ENCODE measurements at places on chromosomes 5 and 9. TPM values are rescaled to one million over a fixed set of nuclear protein-coding genes. Genes with fewer than 3 reads are reported as not detected.

The IL4 gene
- not detected for total RNA-seq

The MTX3 gene
- 25.7 TPM for total RNA-seq

The SVEP1 gene
- total RNA-seq: 0.44 TPM

The FGD3 gene
- 1.9 TPM for total RNA-seq

The AJM1 gene
- total RNA-seq: 2.9 TPM

The PPP1R26 gene
- total RNA-seq: 43.2 TPM
